ENCODE measurements at places on chromosomes 1 and 21. TPM values are rescaled to one million over a fixed set of nuclear protein-coding genes. Genes with fewer than 3 reads are reported as not detected.

The CCDC181 gene
- not detected for total RNA-seq

The YIPF1 gene
- 19.7 TPM for total RNA-seq

The ATP1A4 gene
- 0.33 TPM for total RNA-seq

The SUCO gene
- 27.3 TPM for total RNA-seq

The CRYAA gene
- total RNA-seq, result not detected

The CLCA4 gene
- not detected for total RNA-seq

The TMPRSS3 gene
- total RNA-seq, result 24.6 TPM

The S100A14 gene
- not detected for total RNA-seq

The ITLN1 gene
- not detected for total RNA-seq

The ARHGEF2 gene
- 164 TPM for total RNA-seq

The STIL gene
- 40.4 TPM for total RNA-seq

The SH2D2A gene
- 193 TPM for total RNA-seq

The GPR157 gene
- 3.5 TPM for total RNA-seq

The FNDC5 gene
- not detected for total RNA-seq

The CCDC30 gene
- total RNA-seq, result 2.5 TPM

The AKT3 gene
- total RNA-seq, result 41.4 TPM

The PLA2G2C gene
- 0.40 TPM for total RNA-seq

The IFI44 gene
- total RNA-seq, result 320 TPM

The MASP2 gene
- not detected for total RNA-seq

The VSIG8 gene
- total RNA-seq, result not detected

The DPT gene
- not detected for total RNA-seq

The PRR9 gene
- total RNA-seq, result not detected

The CR1L gene
- not detected for total RNA-seq

The SELE gene
- not detected for total RNA-seq

The WDTC1 gene
- total RNA-seq, result 45.4 TPM

The NKAIN1 gene
- not detected for total RNA-seq

All from activated CD4-positive, alpha-beta memory T cell treated with anti-CD3 and anti-CD28 coated beads, Interleukin-2, amount 10 ng/mL, durations not matched to agents 7 days and 5 days (primary cell).